MV-4-11 (cell line): ENCODE measurements at places on chromosomes 12 and 14.

GRCh38 chr12:704516-705242 is 41.4 kb upstream of the NINJ2 start:
- DNase-seq: no peak

DNA sequence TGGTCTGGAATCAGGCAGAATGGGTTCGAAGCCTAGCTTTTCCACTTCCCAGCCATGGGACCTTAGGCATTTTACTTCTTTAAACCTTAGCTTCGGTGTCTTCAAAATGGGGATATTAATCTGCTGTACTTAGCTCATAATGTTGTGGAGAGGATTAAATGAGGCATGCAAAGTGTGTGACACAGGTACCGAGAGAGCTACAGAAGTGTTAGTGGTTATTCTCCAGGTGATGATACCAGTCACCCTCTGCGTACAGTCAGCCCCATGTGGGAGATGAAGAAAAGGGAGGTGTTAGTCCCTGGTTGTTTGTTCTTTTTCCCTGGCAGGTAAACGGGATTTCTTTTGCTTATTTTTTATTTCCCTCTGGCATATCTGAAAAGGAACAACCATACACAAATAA is 212.1 kb downstream of the PHLDA1 start:
- DNase-seq: no peak

- DNase-seq: no peak
Measured at GRCh38 chr14:103516426-103517173, 6.0 kb downstream of the CKB start.

- DNase-seq: peak; percentile 27
Measured at GRCh38 chr12:127964717-127965116, 302.3 kb upstream of the TMEM132C start.

GRCh38 chr14:69637503-69638031 is 26.2 kb downstream of the SUSD6 start:
- no peak for DNase-seq

DNA sequence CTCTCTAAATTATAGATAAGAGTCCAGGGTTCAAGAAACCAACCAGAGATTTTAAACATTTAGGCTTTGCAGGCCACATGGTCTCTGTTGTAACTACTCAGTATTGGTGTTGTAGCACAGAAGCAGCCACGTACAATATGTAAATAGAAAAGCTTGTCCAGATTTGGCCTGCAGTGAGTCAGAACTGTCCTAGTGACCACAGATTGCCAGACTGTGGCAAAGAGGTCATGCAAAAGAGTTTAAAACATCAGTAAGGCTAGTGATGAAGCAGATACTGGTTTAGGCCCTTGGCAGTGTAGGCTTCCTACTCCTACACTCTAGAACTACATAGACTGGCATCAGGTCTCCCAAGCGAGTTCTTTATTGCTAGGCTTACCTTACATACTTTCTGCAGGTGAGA is 117.6 kb upstream of the GARIN6 start:
- DNase-seq: peak; percentile 12

DNA sequence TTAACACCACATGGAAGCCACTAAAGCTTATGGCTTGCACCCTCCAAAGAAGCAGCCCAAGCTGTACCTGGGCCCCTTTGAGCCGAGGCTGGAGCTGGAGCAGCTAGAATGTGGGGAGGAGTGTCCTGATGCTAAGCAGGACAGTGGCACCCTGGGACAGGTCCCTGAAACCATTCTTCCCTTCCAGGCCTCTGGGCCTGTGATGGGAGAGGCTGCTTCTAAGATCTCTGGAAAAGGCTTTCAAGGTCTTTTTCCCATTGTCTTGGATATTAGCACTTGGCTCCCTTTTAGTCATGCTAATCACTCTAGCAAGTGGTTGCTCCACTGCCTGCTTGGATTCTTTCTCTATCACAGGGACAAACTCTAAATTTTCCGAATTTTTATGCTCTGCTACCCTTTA is 40.9 kb downstream of the OSBPL8 start:
- no peak for DNase-seq

GRCh38 chr14:103084021-103084919 is at the start of gene LBHD2:
LBHD2 (plus strand) TSS chr14:103084210; CDS start chr14:103086013, 1,803 bp downstream.
- no peak for DNase-seq

- no peak for DNase-seq
Measured at GRCh38 chr14:68501171-68501570, 291.7 kb downstream of the ZFP36L1 start.

- DNase-seq: no peak
Measured at GRCh38 chr14:81298122-81298521, 77.4 kb upstream of the GTF2A1 start.

DNA sequence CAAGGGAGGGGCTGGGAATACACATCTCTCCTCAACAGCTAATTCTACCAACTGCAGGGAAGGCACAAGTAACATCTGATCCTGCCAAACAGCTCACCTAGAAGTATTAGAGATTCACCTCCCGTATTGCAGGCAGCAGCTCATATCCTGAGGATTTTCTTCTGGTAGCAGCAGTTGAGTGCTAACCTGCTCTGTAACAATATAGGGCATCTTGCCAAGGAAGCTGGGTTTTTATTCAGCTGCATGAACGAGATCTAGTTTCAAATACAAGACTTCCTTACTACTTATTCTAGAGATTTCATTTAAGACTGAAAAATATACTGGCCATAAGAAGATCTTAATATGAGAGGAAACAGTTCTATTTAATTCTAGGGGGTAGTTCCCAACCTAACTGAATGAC is 261.4 kb upstream of the USP15 start:
- DNase-seq: no peak

DNA sequence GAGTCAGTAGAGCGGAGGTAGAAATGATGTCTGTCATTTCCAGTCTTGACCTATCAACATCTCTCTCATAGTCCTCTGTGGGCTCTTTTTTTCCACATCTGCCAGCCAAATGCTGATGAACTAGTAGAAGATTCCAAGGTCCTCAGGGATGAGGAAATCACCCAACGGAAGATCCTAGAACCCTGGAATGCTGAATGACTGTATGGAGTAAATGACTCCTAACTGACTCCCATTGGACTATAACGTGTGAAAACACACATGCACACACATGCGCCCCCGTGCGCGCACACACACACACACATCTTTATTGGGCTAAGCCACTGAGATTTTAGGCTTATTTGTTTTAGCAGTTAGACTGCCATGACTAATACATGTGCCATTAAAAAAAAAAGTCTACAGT is 159.2 kb downstream of the MYRFL start:
- DNase-seq: no peak

DNA sequence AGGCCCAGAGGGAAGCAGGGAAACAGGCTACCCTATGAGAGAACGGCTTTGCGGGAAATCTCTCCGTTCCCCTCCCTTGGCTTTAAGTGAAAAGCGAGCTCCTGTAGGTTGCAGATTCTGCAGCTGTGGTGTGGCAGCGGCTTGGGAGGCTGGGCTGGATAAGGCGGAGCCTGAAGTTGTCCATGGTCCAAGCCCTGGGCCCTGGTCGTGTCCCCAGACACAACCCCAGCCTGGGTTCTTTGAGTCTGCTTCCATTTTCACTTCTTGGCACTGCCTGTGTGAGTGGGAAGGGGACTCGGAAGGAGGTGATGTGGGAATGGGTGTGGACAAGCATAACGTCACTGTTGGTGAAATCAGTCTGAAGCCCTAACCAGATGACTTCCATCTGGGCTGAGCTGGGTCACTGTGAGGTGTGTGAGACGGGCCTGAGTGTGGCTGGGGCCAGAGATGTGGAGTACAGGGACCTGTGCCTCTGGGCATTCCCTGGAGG is 43.0 kb upstream of the CTDSP2 start:
- no peak for DNase-seq

DNA sequence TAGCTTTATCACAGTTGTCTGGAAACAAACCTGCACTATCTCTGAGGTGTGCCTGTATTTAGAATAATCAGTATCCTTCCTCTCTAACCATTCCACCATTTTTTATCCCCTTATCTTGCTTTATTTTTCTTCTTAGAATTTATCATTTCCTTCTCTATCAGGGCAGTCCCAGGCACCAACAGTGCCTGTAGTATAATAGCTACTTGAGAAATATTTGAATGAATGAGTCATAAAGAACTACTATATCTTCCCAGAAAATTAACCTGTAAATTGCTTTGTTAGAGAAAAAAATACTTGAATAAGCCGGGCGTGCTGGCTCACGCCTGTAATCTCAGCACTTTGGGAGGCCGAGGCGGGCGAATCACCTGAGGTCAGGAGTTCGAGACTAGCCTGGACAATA is 21.2 kb upstream of the FOXJ2 start:
- no peak for DNase-seq

DNA sequence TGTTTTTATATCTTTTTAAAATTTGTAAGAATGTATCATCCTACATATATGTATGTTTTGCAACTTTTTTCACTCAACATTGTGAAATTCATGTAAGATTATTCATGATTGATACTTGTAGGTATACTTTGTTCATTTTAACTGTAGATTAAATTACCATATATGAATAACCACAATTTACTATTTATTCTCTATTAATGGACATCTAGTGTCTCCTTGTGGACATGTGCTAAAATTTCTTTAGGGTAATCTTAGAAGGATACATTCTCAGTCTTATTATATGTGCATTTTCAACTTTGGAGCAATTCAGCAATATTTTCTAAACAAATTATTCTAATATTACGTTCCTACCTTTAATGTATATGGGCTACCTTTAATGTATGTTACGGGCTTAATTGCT is 192.4 kb downstream of the FUT8 start:
- no peak for DNase-seq

DNA sequence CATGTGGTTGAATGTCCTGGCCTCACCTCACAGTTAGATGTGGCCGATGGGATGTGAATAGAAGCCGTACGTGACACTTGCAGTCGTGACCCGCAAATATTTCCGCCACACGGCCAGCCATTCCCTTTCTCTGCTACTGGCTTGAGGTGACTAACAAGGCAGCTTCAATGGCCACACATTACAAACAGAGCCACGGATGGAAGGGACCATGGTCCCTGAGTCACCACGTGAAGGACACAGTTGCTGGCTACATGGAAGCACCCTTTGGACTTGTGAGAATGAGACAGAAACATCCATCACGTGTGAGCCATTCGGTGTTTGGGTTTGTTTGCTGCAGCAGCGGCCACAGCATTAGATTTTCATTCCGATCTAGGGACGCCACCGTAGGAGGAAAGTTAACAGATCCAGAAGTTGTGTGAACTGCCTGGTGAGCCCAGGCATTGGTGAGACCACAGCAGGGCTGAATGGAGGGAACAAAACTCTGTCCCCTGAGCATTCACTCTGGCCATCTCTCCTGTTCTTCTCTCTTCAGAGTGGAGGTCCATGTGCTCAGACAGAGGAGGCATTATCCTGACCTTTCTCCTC is 33.5 kb upstream of the ADGRD1 start:
- DNase-seq: no peak

DNA sequence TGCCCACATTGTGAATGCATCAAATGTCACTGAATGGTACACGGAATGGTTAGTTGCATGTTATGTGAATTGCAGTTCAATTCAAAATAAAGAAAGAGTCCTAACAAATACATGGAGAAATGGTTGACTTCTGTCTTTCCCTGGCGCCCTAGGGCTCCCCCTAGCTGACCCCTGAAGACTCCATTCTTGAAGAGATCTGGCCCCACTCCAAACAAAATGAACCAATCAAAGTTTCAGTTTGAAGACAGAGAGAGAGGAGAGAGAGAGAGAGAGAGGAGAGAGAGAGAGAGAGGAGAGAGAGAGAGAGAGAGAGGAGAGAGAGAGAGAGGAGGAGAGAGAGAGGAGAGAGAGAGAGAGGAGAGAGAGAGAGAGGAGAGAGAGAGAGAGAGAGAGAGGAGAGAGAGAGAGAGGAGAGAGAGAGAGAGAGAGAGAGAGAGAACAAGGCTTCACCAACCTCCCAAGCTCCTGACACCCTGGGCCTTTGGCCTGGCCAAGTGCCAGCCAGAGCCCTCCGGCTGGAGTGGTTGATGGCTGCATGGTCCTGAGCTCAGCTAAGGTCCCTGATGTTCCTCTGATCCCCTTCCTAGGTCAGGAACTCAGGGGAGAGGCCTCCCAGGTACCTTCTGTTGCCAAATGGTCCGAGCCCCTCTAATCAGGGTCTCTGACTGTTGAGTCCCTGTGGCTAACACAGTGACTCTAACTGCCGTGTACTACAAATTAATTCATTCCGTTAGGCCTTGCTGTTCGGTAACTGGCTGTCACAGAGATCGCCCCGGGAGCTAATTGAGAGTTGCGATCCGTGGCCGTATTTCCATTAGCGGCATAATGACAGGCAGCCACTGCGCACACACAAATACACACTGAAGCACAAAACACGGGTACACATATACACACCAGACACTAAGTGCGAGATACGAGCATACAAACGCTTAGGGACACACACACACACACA is 188.8 kb downstream of the ESRRB start:
- DNase-seq: peak; percentile 26

- no peak for DNase-seq
Measured at GRCh38 chr12:13940335-13940865, 41.0 kb downstream of the GRIN2B start.

GRCh38 chr12:45034861-45035265 is 16.0 kb downstream of the DBX2 start:
- DNase-seq: no peak

DNA sequence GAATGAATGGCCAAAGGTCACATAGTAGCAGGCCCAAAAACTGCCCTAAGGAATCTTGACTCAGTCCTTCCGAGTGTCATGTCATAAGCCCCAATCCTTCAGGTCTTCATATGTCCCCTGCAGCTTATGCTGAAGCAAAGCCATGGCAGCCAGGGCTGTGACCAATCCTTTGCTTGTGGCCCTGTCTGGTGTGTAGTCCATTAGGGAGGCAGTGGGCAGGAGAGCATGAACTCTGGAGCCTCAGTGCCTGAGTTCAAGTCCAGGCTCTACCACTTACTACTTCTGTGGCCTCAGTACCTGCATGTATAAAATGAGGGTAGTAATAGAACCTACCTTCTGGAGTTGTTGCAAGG is 20.3 kb downstream of the PLEKHG3 start:
- DNase-seq: no peak

DNA sequence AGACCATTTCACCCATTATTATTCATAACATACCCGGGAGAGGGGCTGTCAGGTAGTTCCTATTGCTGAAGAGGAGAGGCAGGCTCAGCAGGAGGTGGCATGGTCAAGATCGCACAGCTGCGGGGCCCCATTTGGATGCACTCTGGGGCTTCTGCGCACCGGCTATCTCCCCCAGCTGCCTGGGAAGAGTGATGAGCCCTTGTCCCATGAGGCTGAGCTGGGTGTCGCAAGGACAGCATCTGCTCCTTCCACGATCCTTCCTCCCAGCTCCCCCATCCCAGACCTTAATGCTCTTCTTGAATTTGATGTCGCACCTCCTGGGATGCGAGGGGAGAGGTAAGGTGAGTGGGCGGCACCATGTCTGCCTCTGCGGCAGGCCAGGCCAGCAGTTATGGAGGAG is 62.6 kb downstream of the SLC24A4 start:
- DNase-seq: no peak

- DNase-seq: no peak
Measured at GRCh38 chr12:49777800-49778748, 36.7 kb downstream of the TMBIM6 start.
